ENCODE measurements at places on chromosomes 5 and 9.

DNA sequence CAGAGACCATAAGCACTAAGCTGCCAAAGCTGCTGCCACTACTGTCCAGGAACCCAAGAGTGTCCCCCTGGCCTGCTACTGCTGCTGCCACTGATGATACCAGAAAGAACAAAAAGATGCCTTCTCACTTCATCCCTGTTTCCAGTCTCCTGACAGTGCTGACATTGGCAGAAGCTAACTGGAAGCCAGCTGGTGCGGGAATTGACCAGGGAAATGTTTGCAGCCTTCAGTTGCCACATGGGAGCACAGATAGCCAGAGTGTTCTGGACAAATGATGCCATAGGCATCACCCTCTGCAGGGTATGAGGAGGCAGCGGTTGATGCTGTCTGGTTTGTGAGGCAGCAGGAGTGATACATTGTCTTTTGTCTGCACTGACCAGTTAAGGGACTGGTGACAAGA, 258.4 kb downstream of the ZSWIM6 start:
- DNase-seq, result no peak

DNA sequence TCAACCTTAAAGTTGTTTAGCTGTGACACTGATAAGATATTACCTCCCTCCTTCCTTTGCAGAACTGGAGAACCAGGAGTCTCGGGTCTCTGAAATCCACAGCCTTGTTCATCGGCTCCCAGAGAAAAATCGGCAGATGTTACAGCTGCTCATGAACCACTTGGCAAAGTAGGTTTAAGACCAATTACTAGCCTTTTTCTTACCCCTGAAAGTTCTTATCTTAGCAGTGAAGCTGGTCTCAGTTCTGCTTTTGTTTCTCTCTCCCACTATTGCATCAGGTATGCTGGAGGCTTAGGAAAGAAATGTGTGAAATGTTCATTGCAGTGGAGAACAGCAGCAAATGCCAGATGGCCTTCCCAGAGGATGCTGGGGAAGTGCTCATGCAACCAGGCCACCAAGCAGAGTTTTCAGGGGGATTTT, 287.4 kb downstream of the ARHGAP26 start:
- DNase-seq, result no peak

DNA sequence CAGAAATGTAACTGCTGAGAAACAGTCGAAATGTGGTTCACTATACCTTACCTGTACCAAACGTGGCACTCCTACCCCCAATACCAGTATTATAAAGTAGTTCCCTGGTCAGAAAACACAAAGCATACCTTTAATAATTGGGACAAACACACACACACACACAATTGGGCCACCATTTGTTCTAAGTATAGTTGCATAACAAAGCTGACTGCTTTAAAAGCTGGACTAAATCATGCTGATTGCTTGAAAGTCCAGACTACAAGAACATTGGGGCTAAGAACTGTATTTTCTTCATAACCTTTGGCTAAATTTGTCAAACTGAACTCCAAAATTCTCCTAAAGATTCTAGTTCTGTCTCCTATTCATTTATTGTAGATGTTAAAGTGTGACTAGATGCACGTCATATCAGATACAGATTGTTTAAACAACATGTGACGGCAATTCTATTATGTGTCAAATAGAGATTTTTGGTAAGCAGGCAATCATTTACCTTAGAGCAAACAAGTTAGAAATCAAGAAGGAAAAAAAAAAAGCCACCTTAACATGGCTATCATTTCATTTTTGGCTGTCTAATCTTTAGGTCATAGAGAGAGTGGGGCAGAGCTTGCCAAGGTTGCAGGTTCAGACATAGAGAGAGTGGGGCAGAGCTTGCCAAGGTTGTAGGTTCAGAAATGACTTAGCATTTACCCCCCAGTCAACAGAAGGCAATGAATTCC, 265.1 kb downstream of the ARL15 start:
- no peak for DNase-seq

- no peak for DNase-seq
Measured at GRCh38 chr9:125961072-125961471, 213.9 kb downstream of the PBX3 start.

GRCh38 chr9:135939351-135940265, 21.6 kb downstream of the UBAC1 start:
- no peak for DNase-seq
